ENCODE measurements at places on chromosomes 5 and 9.
A peak's percentile ranks its signal among the peaks of the same experiment; 100 is the strongest.

DNA sequence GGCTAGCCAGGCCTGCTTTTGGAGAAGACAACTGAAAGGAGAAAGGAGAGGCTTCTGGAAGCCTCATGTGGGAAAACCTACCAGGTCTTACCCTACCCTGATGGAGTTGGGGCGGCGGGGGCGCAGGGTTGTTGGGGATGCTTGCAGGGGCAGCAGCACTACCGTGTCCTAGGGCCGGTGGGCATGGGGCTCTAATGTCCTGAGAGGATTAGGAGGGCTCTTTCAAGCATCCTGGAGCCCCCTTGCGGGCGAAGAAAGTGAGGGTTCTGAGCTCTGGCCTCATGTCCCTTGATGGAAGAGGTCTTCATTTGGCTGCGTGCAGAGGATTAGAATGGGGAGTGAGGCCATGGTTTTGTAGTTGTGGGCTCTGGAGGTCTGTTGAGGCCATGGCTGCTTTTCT is 86.9 kb upstream of the PITX1 start:
- no peak for DNase-seq

DNA sequence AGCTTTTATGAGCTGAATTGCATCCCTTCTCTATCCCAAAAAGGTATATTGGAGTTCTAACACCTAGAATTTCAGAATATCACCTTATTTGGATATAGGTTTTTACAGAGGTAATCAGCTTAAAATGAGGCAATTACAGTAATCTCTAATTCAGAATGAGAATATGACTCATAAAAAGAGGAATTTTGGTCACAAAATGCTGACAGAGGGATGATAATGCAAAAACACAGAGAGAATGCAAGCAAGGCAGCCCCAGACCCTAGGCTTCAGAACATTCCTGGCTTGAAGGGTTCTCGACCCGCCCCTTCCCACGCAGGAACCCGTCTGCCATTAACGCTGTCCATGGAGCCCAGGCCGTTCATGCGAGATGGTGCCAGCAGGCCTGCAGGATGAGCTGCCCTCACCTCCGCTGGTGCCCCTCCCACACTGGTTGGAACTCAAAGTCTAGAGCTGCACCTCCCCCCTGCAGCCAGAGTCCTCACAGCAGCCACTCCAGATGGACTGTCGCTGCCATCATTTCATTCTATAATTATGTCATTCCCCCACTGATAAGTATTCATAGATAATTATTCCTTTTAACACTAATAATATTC is 1173.4 kb upstream of the ACO1 start:
- peak; percentile 43 for DNase-seq

DNA sequence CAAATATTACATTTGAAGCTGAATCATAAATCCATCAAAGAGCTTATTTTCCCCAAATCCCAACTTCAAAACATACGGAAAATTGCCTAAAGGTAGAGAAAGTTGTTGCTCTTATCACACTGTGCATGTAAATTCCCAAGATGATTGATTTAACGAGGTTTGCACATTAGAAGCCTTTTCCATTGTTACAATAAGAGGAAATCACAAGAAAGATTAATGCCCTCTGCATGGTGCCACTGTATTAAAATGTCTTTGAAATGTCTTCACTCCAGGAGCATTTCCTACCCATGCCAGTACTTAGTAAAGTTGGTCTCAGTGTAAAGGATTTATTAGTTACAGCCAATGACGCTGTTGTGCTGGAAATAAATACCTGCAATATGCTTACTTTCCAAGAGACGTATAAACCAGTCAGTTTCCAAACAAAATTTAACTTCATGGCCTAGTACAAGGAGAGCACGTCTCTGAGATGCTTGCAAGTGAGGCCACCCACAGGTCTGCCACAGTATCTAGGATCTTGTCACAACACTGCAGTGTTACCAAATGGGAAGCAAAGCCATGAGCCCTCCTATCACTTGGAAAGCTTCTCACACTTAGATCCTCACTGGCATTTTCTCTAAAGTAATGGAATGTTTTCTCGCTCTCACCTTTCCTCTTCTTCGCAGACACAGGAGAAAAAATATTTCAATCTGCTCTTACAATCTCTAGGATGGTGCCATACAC is 112.4 kb downstream of the CETN3 start:
- no peak for DNase-seq

DNA sequence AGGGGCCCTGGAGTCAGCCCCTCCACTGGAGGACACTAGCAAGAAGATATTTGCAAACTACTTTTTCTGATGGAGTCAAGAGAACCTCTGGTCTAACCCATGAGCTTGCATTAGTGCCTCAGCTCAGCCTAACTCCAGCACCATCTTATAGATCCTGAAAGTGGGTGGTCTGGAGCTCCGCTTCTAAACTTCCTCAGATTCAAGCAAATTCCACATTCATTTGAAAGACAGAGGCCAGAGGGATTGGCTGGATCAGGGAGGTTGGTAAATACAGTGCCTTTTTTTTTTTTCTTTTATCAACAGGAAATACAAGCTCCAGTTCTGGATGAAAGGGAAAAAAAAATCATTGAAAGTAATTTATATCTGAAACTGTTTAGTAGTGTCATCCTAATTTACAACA is 99.9 kb downstream of the ENC1 start:
- no peak for DNase-seq

DNA sequence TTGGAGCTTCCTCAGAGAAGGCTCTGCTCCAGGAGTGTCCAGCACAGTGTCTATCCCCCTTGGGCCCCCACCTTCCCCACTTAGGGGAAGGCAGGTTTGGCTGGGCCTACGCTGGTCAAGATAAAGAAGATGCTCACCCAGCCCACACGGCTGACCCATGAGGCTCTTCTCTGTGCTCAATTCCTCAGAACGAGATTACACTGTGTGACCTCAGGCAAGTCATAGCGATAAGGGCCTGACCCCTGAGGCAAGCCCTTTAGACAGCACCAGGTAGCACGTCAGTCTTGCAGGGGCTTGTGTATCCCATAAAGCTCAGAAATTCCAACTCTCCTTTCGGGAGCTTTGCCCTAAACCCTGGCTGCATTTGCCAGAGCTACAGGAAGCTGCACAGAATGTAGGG is 32.6 kb downstream of the CORO2A start:
- no peak for DNase-seq

DNA sequence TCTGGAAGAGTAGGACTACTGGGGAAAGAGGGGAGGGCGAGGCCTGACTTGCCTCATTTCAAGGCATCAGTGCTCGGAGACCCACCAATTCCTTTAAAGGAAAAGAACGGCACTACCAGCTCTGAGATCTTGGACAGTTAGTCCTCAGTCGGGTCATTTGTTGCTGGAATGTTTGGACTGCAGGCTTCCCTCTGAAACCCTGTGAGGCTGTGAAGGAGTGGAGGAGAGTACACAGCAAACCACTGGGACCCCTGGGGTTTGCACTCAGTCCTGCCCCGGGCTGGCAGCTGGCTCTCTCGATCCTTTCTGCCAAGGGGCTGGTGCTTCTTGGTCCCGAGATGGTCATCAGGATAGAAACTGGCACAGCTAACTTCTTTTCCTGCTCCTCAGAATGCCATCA is 194.5 kb downstream of the TRIO start:
- DNase-seq = no peak

DNA sequence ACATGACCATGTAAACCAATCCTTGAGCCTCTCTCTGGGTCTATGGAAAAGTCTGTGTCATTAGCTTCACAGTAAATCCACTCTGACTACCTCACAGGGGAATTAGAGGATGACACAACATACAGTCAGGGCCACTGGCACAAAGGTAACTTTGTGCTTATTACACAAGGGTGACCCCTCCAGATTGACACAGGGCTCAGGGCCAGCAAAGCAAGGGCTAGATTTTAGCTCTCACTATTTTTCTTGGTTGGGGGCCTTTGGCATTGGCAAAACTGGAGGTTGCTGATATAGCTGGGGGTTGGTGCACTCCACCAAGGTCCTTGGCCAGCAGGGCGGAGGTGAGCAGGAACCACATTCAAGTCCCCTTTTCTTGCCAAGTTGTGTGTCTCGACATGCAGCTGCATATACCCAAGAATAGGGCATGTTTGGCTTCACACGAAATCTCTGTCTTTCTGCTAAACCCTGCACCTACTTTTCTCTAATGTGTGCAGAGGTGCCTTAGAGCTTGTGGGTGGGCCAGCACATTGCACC is 15.2 kb upstream of the OSMR start:
- DNase-seq = no peak

All from ecto neural progenitor cell (in vitro differentiated cells).